Stimulated activated CD8-positive, alpha-beta memory T cell treated with anti-CD3 and anti-CD28 coated beads, Interleukin-2, amount 100 ng/mL, for 1 hour (primary cell): ENCODE measurements at places on chromosomes 5 and 9.
A peak's percentile ranks its signal among the peaks of the same experiment; 100 is the strongest.

GRCh38 chr5:146510559-146511125 is 5.3 kb downstream of the GPR151 start:
- DNase-seq = no peak

GRCh38 chr5:65926893-65927292 is 518 bp downstream of the ERBIN start:
- no peak for DNase-seq

DNA sequence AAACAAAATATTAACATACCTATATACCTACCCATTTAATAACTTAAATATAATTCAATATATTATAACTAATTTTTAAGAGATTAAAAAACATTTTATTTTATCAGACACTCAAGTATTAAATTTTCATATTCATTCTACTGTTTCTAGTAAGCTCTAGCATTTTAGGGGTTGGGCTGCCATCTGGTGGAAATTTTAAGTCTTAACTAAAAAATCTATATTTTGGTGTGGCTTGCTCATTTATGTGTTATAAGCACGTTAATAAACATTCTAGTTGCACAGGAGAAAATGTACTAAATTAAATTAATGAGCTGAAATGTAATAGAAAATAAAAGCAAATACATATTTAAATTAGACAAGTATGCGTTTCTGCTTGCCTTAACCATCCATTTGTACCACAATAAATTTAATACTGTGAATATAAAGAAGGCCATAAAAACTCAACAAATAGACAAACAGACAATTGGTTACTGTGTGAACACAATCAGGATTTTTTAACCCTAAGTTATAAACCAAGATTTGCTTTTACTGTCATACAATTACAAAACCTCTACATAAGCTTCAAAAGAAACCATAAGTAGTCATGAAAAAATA is 1728.3 kb upstream of the CDH9 start:
- no peak for DNase-seq

- DNase-seq = no peak
These were observed 3.2 kb downstream of the CER1 start for GRCh38 chr9:14719231-14719923.

GRCh38 chr9:122991370-122991830 is 42.1 kb upstream of the GPR21 start:
- DNase-seq = no peak

DNA sequence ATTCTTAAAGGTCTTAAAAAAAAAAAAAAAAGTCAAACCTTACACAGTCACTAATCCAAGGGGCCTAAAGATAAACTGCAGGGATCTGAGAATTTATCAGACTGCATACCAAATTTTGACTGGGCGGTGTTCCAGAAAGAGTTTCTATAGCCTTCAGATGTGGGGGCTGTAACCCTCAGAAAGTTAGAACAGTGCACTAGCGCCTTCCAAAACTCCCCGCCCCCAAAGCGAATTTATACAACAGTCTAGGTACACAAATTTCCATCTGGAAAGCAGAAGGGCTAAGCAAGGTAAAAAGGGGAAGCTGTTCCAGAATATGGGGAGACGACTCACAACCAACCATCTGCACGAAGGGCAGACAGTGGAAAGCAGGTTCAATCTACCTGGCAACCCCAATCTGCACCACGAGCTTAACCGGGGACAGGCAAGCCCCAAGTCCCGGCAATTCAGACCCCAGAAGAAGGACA is 813 bp downstream of the ERMP1 start:
- no peak for DNase-seq

DNA sequence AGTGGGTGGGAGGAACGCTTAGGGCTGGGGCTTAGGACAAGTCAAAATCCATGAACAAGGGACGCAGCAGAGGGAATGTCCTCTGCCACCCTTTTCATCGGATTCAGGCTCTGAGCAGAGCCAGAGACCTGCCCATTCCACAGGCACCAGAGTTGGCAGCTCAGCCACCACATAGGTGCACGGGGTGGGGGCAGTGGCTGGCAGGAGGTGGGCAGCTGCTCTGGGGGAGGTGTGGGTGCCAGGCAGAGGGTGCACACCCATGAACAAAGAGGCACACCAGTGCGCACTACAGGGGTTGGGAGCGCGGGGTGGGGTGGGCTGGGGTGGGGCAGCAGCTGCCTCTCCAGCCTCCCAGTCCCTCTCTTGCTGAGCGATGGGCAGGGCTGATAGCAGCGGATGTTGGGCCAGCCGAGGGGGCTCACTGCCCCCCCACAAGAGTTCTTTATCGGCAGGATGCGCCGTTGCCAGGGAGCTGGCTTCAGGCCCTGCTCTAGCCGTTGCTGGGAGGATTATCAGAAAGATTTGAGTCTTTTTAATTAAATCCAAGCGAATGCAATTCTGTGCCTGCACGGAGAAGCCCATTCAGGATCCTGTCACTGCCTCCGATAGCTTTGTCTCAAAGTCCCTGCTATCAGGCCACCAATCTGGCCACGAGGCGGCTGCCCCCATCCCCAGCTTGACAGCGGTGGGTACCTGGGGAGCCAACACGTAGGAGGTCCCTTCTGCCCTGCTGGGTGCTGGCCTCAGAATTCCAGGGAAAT is 64.3 kb upstream of the LMX1B start:
- DNase-seq = no peak

GRCh38 chr9:87236546-87236945 is 261.1 kb upstream of the DAPK1 start:
- DNase-seq = no peak

- no peak for DNase-seq
These were observed 165.0 kb downstream of the ICE1 start for GRCh38 chr5:5587474-5587873.

DNA sequence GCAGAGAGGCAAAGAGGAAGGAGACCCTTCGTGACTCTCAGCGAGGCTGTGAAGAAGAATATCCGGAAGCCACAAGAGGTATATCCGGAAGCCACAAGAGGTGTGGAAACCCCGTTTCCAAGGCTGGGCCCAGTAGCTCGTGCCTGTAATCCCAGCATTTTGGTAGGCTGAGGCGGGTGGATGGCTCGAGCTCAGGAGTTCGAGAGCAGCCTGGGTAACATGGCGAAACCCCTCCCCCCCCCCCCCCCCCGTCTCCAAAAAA is 612 bp upstream of the BBLN start:
- DNase-seq = peak; percentile 15

DNA sequence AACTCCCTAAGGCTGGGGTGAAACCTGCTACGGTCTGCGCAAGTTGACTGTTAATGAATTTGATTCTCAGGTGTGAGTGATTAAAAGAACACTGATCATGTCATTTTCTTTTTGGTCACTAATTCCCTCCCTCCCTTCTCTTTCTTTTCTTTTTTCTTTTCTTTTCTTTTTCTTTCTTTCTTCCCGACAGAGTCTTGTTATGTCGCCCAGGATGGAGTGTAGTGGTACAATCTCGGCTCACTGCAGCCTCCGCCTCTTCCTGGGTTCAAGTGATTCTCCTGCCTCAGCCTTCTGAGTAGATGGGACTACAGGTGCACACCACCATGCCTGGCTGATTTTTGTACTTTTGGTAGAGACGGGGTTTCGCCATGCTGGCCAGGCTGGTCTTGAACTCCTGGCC is 2.6 kb downstream of the ANXA1 start:
- no peak for DNase-seq

DNA sequence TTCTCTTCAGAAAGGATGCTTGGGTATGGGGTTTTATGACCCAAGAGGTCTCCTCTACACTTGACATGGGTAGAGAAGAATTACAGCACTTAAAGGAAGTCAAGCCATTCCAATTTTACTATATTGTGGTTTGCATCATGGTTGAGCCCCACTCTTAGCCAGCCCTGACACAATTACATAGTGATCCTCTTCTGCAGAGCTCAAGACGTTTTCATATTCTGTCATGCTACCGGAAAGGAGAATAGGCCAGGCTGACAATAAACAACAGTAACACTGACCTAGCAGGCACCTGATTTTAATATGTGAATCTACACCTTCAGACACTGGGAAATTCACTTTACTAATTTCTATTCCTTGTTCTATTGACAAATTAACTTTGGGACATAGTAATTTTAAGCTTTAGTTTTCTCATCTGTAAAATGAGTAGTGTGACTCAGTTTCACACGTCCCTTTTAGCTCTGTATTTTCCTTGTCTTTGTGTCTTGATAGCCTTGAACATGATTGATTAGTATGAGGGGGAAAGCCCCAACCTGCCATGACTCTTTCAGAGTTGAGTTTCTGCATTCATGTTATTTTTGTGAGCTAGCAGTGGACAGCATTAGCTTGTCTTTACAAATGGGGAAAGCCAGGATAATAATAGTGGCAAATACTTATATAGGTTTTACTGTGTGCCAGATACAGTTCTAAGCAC is 83.8 kb downstream of the SV2C start:
- no peak for DNase-seq

- no peak for DNase-seq
These were observed 43.0 kb downstream of the FXN start for GRCh38 chr9:69078581-69078980.

GRCh38 chr5:150809363-150809762 is 30.8 kb downstream of the SMIM3 start:
- DNase-seq = no peak

- no peak for DNase-seq
These were observed 31.8 kb downstream of the PTGES start for GRCh38 chr9:129720865-129721545.

- DNase-seq = no peak
These were observed 163.7 kb downstream of the MAN2A1 start for GRCh38 chr5:109853377-109853776.

- no peak for DNase-seq
These were observed 234.4 kb upstream of the MPDZ start for GRCh38 chr9:13513716-13514444.

DNA sequence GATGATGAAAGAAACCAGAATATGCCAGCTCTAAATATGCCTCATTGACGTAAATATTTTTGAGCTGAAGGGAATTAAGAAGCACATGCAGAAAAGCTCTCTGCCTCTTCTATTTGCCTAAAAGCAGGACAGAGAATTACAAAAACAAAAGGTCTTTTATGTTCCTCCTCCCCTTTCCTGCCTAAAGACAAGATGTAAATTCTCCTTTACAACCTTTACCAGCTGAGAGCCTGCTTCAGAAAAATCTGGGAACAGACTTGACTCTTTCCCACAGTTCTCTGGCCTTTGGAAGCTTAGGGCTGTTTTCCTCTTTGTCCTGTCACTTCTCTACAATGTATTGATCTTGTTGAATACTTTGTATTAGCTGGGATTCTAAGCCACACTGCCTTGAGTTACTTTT is 199.7 kb downstream of the TMC1 start:
- DNase-seq = no peak

- no peak for DNase-seq
These were observed 43.4 kb upstream of the KIAA1958 start for GRCh38 chr9:112443200-112443599.

DNA sequence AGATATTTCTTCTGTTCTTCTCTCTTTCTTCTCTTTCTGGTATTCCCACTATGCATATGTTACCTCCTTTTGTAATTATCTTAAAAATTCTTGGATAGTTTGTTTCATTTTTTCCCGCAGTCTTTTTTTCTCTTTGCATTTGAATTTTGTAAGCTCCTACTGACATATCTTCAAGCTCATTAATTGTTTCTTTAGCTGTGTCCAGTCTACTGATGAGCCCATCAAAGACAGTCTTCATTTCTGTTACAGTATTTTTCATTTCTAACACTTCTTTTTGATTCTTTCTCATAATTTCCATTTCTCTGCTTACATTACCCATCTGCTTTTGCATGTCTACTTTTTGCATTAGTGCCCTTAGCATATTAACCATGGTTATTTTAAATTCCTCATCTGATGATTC is 44.7 kb upstream of the UNC5A start:
- DNase-seq = no peak

GRCh38 chr5:135100011-135100410 is 66.0 kb upstream of the PITX1 start:
- DNase-seq = no peak

- no peak for DNase-seq
These were observed 164.1 kb downstream of the CFAP90 start for GRCh38 chr5:7686794-7687193.

DNA sequence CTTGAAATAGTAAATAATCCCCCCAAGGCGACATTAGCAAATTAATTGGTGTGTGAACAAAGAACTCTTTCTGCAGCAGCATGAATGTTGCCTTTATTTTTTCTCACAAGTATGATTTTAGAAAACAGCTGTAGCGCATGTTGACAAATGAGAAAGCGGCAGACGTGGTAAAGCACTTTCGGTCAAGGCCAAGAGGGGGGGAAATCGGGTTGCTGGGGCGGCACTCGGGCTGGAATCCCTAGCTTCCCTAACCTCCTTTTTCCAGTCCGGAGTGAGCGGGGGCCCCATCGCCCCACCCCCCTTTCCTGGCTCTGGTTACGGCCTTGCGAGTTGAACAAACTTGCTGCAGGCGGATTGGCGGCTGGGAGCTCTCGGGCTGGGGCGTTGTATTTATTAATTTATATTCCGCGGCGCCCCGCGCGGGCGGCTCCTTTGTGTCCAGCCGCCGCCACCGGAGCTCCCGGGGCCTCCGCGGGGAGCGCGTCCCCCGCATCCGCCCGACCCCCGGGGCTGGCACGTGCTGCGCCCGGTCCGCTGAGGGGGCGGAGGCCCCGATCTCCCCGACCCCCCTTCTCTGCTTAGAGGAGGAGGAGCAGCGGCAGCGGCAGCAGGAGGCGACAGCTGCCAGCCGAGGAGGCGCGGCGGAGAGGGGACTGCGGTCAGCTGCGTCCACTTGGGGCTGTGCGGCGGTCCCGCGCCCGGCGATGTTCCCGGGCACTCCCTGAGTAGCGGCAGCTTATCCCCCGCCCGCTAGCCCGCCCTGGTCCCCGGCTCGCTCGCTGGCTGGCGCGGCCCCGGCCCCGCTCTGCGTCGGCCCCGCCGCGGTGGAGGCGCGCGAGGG is at the start of gene RHOBTB3:
TSS of gene RHOBTB3 (plus strand) at position 607 of the 841 bp plus-strand sequence. CDS start 347 bp downstream, outside the sequence.
- DNase-seq = peak; percentile 13

GRCh38 chr5:112960315-112960714 is 16.3 kb upstream of the DCP2 start:
- DNase-seq = no peak

DNA sequence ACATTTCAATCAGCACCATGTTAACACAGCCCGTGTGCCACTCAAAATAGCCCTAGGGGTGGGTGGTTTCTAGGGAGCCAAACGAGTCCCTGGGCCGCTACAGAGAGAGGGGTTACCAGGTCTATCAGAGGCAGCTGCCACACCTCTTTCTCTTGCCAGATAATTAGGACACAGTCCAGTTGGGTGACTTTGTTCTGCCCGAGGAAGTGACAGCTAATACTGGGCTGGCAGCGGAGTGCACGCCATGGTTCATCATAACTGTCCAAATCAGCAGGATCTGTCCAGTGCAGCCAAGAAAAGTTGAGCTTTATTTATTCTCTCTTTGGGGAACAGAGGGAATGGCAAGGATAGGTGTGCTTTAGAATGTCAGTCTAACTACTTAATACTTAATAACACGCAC is 583.8 kb downstream of the BRINP1 start:
- no peak for DNase-seq
